Right cardiac atrium (tissue), 5 donors: ENCODE measurements at places on chromosomes 2 and 18. TPM values are rescaled to one million over a fixed set of nuclear protein-coding genes. Genes with fewer than 3 reads are reported as not detected.
A peak's percentile ranks its signal among the peaks of the same experiment; 100 is the strongest.

Gene TPO
- total RNA-seq, result 2.0 TPM

Gene GREB1
- total RNA-seq, result 10.7 TPM

Gene UGT1A8
- total RNA-seq, result not detected

Gene ADRA2B
- 0.91 TPM for total RNA-seq

Gene CYTIP
- total RNA-seq, result 2.6 TPM

Gene HOXD10
- not detected for total RNA-seq

Gene C1GALT1C1L
- 2.9 TPM for total RNA-seq

Gene HJURP
- total RNA-seq, result not detected

Gene GNAL
- total RNA-seq, result 8.7 TPM

DNA sequence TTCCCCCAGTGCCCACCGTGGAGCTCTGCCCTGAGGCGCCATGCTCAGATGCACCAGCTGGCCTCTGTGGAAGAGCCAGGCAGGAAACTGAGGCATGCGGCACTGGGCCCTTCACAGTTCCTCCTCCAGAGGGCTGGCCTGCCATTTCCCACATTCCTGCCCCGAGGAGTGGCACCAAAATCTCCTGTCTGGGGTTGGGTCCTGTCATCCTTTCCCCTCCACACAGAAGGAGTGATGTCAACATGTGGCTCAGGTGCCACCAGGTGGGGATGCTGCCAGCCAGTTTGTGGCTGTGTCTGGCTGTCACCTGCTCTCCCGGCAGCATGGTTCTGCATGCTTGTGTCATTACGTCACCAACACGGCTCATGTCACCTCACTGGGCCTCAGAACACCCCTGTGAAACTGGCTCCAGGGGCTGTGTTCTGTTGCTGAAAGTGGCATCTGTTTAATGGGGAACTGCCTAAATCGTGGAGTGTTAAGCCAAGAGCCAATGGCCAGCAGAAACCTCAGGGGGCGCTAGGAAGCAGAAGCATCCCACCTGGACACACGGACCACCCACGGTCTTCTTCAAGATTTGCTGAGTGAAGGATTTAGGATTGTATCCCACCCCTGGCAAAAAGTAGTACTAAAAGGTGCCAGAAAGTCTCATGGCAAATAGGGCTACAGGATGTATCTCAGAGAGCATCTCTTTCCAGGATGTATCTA is 51.3 kb downstream of the ZAP70 start:
- DNase-seq, result no peak

DNA sequence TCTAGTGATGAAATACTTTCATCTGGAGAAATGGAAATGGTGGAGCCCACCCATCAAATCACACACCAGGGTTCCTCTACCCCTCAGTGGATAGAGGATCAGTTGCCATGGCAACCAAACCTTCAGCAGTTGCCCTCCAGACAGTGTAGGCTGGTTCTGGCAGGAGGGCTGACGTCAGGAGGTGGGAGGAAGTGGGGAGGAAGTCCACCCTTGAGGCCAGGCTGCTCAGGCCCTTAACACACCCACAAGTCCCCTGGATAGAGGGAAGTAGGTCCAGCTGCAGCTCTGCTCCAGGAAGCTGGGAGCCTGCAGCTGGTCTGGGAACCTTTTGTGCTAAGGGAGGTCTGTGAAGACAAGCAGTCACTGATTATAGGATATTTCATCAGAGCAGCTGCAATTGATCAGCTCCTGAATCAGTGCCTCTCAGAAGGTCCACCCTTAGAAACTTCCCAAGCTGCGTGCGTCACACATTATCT is 186.6 kb downstream of the MTX2 start:
- DNase-seq, result peak; percentile 80

- DNase-seq, result no peak
Measured at GRCh38 chr2:212975333-212975732, 176.1 kb downstream of the IKZF2 start.

DNA sequence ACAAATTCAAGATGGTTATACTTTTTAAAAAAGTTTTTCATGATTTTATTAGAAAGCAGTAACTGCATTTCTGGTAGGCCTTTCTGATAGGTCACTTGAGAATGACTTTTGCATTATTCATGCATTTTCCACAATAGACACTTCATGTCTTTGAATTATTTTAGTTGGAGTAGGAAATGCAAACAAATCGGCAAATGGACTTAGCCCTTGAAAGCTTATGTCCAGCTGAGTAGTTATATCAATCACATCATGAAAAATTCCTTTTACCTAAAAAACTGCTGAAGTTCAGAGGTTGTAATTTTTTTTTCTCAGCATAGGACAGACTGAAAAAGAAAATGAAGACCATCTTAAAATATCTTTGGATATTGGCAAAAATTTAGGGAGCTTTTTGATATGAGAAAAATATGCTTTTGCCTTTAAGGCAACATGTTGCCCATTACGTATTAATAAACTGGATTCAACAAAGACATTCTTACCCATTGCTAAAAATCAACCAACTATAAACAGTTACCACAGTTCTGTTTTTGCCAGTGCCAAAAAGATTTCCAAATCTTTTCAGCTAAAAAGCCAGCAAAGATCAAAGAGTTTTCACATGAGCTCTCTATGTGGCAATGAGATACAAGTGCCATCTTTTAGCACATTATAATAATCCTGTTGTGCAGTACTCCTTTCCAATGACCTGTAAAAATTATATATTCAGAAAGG is 45.5 kb upstream of the FRZB start:
- no peak for DNase-seq

GRCh38 chr18:22170421-22171257 is 1.2 kb downstream of the GATA6 start:
- peak; percentile 56 for DNase-seq

DNA sequence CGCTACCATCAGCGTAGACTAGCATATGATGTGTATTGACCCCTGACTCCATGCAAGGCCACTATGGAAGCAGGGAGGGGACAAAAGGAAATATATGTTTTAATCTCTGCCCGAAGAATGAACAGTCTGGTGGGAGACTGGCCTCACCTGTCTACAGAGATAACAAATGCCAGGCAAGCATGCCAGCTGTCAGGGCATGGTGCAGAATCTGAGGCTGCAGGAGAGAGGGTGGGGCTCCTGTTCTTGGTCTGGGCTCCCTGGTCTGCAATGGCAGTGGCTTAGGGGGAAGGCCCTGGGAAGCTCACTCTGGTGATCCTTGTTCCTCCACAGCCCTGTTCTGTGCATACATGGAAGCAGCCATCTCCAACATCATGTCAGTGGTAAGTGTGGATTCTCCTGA is 27.5 kb downstream of the SLC14A2 start:
- DNase-seq, result no peak

GRCh38 chr18:8366656-8367055 is 242.6 kb upstream of the RAB12 start:
- DNase-seq, result no peak

DNA sequence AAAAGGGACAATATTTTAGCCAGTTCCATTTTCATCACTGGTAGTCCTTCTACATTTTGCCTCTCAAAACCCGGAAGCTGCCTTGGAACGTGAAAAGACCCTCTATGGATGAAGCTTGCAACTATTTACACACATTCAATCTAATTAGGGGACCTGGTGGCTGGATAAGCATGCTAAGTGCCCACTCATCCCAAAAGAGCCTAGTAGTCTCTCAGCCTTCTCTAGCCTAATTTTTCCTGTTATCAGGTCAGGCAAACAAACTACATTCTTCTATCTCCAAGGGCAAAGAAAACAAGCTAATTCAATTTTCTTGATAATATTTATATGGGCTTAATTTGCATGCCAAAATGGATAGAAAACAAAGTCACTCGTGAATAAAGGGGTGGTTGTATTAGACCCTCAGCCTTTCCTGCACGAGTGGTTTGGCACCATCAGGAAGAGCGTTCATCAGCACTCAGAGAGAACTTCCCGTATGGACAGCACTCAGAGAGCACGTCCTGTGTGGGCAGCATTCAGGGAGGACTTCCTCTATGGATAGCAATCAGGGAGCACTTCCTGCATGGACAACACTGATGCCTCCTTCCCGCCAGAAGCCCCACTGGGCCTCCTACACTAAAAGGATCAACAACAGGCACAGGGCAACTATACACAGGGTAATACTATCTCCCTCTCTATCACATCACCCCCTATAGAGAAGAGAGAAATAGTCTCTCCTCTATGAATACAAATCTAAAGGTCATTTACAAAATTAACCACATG is 122.2 kb downstream of the RBMS1 start:
- peak; percentile 66 for DNase-seq

DNA sequence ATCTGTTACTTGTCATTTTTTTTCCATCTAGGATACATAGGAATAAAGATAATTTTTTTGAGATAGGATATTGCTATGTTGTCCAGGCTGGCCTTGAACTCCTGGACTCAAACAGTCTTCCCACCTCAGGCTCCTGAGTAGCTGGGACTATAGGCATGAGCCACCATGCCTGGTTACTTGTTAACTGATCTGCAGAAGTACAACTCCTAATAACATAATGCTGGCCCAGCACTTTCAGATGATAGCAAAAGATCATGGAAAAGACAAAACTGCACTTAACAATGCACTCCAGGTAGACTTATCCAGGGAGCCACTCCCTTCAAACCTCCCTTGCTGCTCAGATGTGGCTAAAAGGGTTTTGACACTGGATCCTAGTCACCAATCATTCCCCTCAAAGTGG is 11.4 kb upstream of the CTDP1 start:
- no peak for DNase-seq

- DNase-seq, result no peak
Measured at GRCh38 chr2:19888831-19889230, 13.0 kb downstream of the TTC32 start.

DNA sequence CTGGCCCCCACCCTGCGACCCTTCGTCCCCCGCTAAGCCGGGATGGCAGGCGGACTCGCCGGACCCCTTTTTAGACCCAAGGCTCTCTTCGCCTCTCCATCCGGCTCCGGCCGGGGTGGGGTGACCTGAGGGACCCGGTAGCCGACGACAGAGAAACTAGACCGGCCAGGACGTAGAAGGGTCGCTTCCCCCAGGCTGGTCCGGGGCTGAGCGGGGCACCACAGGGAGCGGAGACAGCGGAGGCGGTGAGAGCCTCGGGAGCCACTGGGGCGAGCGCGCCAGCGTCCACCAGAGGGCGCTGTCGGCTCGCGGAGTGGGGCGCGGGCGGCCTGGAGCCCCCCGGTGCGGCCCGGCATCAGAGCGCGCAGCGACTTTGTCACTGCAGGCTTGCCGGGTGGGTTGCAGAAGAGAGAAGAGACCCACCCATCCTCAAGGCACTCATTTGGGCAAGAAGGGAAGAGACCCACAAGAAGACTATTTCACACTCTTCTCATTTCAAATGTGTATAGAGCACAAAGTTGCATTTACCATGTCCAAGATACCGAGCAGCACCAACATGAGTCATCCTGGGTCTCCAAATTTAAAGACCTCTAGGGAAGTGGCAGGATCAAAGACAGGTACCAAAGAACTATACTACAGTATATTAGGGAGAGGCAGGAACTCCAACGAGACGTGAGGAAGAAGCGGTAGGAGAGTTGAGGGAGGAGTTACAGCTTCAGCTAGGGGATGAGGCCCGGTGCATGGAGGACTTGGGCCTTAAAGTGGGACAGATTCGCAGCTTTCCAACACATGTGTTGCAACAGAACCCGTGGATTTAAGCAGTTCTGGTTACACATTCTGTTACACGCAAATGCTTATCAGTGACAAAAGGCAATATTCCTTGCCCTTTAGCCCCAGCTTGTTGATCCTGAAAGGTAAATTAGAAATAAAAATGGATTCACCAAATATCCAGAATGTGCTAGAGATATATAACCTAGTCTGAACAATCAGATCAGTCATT is 7.6 kb upstream of the PRKCE start:
- DNase-seq, result peak; percentile 69

- DNase-seq, result no peak
Measured at GRCh38 chr18:54031243-54031642, 193.2 kb downstream of the MBD2 start.

GRCh38 chr2:45285311-45285710 is 276.1 kb upstream of the SIX2 start:
- DNase-seq, result no peak

DNA sequence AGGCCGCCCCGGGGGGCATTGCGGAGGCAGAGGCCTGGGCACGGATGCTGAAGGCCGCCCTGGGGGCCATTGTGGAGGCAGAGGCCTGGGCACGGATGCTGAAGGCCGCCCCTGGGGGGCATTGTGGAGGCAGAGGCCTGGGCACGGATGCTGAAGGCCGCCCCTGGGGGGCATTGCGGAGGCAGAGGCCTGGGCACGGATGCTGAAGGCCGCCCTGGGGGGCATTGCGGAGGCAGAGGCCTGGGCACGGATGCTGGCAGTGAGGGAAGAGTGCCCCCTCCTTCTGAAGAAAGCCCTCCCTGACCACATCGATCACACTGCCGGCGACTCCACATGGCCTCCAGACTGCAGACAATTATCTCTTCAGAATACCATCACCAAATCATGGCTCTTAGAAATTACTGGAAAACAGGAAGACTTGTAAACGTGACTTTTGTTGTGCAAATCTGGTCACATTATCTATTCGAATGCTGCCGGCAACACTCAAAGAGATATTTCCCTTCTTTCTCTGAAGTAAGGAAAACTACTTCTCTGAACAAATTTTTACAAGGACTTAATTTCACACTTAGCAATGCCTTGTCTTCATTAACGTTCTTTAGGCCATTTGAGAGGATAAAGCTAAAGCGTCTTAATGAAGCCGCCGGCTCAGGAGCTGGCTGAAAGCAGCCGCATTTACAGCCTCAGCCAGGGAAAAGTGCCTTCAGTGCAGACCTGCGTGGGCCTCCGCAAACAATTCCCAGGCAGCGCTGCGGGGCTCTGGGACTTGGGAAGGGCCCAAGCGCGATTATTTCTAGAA is 18.1 kb upstream of the SNTG2 start:
- no peak for DNase-seq

- DNase-seq, result peak; percentile 53
Measured at GRCh38 chr2:175414882-175415487, 233.5 kb upstream of the ATP5MC3 start.

DNA sequence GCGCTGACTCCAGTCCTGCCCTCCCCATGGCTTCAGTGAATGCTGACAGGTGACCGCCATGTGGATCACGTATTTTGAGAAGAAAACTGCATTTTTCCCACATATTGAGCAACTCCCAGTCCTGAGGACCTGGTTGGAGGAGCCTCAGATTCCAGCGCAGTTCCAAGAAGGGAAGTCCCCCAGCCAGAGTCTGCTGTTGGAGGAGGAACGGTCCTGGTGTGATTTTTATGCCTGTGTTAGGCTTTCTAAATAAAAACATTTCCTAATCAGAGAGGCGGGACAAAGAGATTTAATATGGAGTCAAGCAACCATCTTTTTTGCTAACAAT is 32.3 kb upstream of the COL6A3 start:
- DNase-seq, result no peak

DNA sequence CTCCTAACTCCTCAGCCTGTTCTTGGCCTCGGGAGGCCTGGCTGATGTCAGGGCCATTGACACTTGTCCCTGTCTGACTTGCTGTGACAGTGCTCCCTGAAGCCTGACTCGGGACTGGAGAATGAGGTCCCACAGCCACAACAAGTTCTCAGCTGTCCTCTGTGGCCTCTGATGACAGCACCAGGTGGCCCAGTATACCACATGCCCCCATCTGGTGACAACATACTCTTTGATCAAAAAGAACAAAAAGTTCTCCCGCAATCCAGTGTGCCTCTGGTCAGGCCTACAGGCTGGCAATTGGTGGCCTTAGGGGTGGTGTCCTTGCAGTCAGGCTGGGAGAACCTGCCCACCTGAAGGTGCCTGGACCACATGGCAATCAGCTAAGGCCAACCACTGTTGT is 102.6 kb downstream of the SEPTIN10 start:
- DNase-seq, result peak; percentile 28
